ENCODE measurements at places on chromosomes 5 and 9.

- DNase-seq, result no peak
Observed at GRCh38 chr5:149048811-149049210, 14.1 kb downstream of the SH3TC2 start.

GRCh38 chr5:78573318-78573717 lies 75.3 kb downstream of the LHFPL2 start:
- DNase-seq, result no peak

DNA sequence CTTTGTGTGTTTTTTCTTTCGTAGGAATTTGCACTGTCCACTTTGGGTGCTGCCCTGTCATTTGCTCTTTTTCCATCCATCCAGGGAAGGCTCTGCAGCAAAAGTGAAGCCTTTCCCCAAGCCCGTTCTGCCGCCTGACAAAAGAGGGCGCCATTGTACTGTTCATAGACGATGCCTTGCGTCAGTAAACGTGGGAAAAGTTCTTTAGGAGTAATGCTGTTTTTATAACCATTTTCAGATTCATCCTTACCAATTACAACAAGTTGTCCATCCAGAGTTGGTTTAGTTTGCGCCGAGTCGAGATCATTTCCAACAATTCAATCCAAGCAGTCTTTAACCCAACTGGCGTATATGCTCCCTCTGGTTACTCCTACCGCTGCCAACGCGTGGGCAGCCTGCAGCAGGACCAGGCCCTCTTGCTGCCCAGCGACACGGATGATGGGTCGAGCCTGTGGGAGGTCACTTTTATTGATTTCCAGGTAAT lies 34.3 kb upstream of the RPS23 start:
- no peak for DNase-seq

GRCh38 chr9:109792951-109793546 lies 13.1 kb downstream of the PALM2AKAP2 start:
- no peak for DNase-seq

DNA sequence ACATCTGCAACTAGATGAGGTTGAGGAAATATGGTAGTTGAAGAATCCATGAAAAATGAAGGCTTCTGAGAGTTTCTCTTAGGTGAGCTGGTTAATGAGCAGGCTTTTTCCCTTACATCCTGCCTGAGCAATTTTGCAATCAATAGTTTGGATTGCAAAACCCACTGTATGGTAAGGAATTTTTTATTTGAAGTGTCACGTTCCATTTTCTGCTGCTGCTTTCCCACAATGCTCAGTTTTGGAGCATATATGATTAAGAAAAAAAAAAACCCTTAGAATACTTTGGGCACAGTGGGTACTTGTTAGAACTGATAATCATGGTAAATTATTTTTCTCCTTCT lies 144.2 kb downstream of the PCSK1 start:
- DNase-seq, result no peak

- DNase-seq, result no peak
Observed at GRCh38 chr9:123011878-123012528, 21.5 kb upstream of the GPR21 start.

DNA sequence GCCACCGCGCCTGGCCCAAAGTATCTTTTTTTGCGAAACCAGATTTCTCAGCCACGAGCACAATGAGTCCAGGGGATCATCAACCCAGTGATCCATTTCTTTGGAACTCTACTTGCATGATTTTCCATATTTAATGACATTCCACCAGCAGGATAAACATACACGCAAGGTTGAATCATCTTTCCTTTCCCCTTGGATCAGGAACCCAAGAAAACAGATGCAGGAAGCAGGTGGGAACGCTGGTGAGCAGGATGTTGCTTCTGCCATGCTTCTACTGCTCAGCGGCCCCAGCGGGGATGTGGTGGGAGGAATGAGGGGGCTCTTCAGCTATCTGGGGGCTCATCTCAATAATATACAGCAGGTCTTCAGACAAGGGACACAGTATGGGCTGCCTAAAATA lies 118.2 kb downstream of the SEC61B start:
- DNase-seq, result no peak

GRCh38 chr5:60494144-60494543 lies 205.8 kb downstream of the DEPDC1B start:
- DNase-seq, result no peak

DNA sequence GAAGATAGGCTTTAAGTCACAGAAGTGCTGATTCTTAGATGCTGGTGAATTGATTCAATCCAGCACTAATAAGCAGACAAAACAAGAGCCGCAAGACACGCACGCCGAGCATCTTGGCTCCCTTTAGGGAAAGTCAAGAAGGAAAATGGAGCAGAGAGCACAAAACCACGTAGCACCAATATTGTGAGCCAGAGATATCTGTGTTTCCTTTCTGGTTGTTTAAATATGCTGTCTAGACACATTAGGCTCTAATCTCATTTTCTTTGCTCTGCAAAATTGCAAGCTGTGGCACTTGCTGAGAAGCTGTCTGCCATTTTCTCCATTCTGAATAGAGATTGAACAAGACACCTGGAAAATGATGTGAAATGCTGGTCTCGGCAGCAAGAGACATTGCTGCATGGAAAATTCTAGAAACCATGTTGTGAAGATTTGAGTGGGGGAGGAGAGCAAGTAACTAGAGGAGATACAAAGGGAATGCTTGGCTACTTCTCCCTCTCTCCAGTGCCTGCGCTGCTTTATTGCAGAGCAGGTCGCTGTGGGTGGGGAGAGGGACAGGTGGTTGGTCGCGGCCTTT lies 336.3 kb downstream of the MED10 start:
- DNase-seq, result no peak

DNA sequence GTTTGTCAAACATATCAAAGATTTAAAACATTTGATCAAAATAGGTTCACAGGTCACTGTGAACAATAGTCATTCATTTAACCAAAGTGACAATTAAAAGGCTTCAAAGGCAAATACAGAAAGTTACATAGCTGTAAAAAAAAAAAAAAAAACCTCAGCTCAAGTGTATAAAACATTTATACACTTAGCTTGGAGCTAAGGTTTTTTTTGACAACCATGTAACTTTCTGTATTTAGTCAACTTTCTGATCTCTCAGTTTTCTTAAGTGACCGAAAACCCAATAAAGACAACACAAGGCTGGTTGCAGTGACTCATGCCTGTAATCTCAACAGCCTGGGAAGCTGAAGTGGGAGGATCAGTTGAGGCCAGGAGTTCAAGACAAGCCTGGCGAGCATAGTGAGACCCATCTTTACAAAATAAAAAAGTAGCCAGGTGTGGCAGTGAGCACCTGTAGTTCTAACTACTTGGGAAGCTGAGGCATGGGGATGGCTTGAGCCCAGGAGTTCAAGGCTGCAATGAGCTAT lies 16.4 kb upstream of the UBTD2 start:
- DNase-seq, result no peak
